Vagina (tissue), 2 donors: ENCODE measurements at places on chromosomes 6 and 20. TPM values are rescaled to one million over a fixed set of nuclear protein-coding genes. Genes with fewer than 3 reads are reported as not detected.

DNA sequence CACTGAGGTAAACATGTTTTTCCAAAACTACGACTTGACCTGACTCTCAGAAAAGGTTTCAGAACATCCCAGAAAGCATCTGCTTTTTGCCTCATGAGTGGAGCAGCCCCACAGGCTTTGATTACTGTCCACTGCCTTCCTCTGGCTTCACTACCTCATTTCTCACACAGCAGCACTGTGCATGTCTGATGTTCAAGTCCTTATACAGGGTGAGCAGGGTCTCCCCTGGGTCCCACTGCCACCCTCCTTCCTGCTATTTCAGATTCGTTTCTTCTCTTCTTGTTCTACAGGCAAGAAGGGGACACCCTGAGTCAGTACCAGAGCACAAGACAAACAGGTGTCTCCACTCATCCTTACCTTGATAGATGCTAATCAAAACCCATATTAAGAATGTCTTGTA lies 64.7 kb upstream of the NFATC2 start:
- no peak for DNase-seq

- DNase-seq, result no peak
These were observed 96.5 kb downstream of the HFE start for GRCh38 chr6:26183581-26184366.

- no peak for DNase-seq
These were observed 7.9 kb downstream of the RPS6KA2 start for GRCh38 chr6:166618866-166619761.

DNA sequence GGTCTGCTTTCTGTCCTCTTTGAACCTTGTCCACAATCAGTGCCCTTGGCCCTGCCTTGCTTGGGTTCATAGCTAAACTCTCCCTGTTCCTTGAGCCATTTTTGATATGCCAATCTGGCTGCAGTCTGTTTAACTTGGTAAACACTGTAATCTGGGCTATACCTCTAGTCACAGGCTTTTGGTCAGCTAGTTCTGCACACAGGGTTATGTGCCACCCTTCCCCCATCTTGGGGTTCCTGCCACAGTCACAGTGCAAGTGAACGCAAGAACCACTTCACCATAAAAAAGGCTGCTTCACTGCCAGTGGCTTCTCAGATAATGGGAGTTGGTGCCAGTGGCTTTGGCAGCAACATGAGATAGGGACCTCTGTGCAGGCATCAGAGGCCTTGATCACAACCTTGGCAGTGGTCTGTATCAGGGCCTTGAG lies 10.9 kb upstream of the ATRN start:
- no peak for DNase-seq

DNA sequence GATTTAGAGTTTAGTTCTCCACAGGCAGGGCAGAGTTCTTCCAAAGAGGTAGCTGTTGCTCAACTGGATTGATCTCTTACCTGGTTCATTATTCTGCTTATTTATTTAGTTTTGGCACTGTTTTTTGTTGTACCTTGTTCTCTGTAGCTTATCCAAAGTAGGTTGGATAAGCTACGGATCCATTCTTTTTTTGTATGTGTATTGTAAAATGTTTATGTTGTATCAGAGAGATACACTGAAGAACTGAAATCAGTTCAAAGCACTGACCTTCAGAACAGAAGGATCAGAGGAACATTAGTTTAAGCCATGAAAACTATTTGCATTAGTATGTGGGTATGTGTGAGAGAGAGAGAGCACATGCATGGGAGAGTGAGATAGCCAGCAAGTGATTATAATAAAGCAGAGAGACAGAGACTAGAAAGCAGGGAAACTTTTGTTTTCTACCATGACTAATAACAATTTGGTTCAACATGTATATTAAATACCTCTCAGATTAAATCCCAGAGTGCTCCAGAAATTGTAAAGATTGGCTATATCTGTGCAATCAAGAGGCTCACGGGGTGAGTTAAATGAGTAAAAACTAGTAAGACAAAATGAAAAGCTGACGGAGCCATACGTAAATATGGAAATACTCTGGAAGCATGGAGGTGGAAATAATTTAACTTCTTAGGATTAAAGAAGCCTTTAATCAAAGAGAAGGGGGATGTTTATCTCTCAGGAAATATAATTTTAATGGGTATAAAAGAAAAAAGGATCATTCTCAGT lies 40.2 kb downstream of the ITCH start:
- no peak for DNase-seq

DNA sequence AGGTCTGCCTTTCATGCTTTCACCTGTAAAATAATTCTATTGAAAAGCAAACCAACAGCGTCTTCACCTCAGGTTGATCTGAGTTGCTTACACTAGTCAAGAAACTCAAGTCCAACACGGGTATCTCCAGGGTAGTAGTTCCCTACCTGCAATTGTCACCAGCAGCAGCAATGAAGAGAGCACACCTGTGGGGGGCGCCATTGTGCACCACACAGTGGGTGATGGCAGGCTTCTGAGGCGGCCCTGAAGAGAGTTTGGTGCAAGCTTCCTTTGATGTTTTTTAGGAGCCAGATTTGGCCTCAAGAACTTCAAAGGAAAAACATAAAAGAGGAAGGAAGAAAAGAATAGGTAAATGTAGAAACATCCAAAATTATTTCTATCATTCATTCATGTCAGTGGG lies 45.1 kb downstream of the KIAA0319 start:
- no peak for DNase-seq

- DNase-seq, result no peak
These were observed 61.9 kb upstream of the NRSN1 start for GRCh38 chr6:24064106-24064505.

- DNase-seq, result no peak
These were observed 277.9 kb upstream of the BMP2 start for GRCh38 chr20:6489361-6490171.

DNA sequence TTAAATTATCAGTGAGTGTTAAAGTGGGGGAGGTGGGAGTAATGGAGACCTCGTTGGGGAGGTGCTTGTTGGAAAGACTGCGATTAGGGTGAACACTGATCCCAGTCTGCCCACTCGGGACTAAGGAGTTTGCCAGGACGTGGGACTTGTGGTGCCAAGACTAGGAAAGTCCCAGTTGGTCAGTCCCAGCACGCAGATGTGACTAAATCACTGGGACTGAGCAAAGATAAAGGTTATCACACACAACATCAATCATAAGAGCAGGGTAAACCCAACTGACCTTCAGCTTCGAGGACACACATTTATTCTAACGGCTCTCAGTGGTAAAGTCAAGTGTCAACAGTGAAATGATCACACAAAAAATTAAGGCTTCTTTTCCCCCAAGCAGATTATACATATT lies 45.5 kb downstream of the PDE10A start:
- DNase-seq, result no peak

DNA sequence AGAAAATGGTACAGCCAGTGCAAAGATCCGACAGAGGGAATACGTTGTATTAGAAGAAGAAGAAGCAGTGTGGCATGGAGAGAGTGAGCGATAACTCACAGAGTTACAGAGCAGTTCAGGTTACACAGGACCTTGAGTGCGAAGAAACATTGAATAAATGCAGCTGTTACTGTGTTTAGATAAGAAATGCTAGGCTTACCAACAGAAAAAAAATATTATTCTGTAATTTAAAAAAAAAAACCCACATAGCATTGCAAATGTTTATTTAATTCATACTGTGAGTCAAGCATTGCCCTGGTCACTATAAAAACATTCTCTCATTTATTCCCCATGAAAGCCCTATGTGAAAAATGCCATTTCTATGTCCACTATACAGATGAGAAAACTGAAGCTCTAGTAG lies 373.4 kb upstream of the EPHA7 start:
- no peak for DNase-seq

DNA sequence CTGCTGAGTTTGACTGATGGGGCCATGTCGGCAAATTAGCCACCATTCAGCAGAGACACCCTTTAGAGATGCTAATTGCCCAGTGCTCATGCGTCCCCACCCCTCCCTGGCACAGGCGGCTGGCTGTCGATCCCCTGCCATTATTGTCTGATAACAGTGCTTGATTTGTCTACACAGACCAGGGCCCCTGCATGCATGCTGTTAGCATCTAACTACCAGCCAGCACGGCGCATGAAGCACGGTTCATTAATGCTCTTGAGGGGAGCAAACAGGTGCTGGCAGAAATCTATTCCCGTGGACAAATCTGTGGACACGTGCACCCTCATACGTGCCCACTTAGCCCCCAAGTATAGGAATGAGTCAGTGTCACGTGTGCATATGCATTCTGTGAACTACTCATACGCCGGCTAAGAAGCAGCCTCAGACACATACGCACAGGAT lies 32.2 kb downstream of the KCNB1 start:
- no peak for DNase-seq

GRCh38 chr6:149239573-149240209 lies 77.8 kb upstream of the TAB2 start:
- DNase-seq, result no peak

DNA sequence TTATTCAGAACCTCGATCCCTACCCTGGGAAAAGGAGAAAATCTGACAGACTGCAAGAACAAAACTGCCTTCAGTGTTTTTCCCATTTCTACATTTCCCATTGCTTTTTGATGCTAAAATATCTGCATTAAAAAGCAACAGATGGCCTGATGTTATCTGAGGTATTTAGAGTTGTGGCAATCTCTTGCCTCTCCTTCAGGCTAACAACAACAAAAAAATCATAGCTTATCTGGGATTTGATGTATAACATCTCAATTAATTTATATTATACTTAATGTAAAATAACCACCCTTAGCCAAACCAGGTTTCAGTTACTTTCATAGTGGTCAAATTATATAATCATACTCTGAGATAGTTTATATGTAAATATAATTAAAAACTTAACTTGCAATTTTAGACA lies 15.8 kb upstream of the GABRR2 start:
- DNase-seq, result no peak

DNA sequence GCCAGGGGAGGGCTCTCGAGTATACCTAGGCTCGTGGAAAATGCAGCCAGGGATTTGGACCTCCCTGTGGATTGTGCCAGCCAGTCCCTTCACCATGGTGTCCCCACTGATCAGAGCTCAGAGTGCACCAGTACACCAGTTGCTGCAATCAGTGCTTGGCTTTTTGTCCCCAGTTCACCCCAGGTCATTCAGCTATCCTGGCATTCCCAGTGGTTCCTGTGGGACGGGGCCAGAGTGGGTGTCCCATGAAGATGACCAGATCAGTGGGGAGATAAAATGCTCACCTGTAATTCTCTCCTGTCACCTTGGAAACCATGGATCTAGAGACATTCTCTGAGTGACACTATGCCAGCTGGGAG lies 23.8 kb downstream of the MAS1 start:
- DNase-seq, result no peak

- DNase-seq, result no peak
These were observed 54.8 kb downstream of the CTCFL start for GRCh38 chr20:57470212-57470522.

- DNase-seq, result no peak
These were observed 7.6 kb downstream of the CSNK2A1 start for GRCh38 chr20:535958-536357.

DNA sequence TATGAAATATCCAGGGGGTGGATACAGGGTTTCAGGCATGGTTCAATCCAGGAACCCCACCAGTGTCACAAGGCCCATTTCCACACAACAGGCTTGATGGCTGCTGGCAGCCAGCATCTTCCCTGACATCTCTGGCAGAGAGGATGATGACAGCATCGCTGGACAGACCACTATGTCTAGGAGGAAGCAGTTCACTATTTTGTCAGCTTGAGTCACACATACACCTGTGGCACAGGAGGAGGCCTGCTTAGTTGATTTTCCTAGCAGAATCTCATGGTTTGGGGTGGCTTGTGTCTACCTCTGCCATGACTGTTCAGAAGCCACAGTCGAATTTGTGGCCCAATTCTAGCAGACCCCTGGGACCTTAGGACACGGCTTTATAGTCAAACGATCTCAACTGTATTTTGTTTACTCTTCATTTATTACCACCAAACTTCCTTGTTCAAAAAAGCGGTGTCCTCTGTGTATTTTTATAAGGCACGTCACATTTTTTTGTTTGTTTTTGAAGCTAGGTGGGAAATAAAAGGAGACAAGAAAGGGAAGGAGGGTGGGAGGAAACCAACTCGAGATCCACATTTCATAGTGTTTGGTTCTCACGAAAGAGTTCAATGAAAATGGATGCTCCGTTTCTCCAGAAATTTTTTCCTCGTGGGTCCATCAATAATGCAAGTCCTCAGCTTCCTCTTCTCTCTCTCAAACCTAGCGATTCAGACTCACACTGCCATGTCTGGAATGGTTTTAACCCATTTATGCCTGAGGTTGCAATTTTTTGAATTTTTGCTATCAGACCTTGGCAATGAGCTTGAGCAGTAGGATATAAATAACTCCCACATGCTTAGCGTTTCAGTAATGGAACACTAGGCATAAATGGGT lies 94.4 kb downstream of the TOX2 start:
- no peak for DNase-seq

DNA sequence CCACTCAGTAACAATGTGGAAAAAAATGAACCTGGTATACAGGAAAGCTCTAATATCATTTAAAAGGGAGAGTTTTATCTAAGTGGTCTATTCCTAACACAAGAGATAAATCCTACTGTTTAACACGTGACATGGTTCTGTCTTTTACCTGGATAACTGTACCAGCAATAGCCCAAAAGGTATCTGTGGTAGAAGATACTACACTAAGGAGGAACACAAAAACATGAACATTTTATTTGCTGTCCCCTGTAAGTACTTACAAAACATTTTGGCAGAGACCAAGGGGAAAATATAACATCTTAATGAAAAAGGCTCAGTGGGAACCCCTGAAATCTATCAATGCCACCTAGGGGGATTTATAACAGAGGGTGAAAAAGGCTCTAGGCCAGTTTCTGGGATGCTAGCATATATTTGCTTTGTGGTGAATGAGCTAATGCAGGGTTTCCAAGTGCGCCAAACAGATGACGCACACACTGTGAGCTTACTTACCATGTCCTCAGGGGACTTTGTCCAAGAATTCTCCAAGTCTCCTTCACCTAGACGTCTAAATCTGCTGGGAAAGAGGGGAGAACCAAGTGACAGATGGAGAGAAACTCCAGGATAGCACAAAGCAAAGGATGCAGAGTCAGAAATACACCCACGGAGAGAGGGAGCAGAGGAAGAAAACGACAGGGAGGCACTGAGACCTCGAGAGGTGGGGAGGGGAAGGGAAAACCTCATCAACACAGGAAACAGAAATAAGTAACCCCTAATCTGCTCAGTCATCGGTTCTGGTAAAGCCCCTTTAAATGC lies 147.9 kb upstream of the PRND start:
- no peak for DNase-seq

GRCh38 chr6:148842296-148843019 lies 95.6 kb downstream of the UST start:
- DNase-seq, result no peak

DNA sequence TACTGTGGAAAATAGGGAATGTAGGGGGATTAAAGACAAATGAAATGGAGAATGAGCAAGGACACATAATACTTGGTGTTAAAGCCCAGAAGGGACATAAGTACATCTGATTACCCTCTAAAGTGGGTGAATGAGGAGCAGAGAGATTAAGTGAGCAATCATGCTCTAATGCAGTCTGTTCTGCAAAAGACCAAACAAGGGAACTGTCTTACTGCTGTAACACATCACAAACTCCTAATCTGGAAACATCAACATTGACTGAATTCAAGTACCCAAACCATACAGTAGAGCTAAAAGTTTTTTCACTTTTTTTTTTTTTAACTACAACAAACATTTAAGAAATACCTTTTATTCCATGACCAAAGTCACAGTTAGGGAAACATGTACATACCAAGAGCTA lies 19.3 kb upstream of the SLC17A4 start:
- no peak for DNase-seq

Gene PTP4A1
- 29.5 TPM for total RNA-seq

Gene IYD
- total RNA-seq, result not detected

Gene MCCD1
- total RNA-seq, result not detected

Gene HS3ST5
- not detected for total RNA-seq

Gene SLC26A8
- total RNA-seq, result not detected
